Left renal pelvis (tissue), 4 donors: ENCODE measurements at places on chromosomes 3 and 15. TPM values are rescaled to one million over a fixed set of nuclear protein-coding genes. Genes with fewer than 3 reads are reported as not detected.

DNA sequence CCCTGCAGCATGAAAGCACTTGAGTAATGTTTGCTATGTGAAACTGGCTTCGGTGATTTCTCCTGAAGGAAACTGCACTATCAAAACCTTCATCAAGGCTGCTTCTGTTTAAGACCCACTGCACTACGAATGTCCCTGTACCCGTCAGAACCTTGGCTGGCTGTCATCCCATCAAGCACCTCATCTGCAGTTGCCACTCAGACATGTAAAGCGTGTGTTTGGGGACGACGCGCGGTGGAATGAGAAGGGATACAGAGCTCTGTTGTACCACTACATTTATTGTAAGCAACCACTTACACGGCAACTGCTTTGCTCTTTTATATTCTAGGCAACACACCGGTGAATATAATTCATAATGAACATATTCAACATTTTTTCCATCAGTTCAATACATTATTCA lies 147.6 kb downstream of the TIGIT start:
- no peak for DNase-seq

- no peak for DNase-seq
Measured at GRCh38 chr3:156376199-156376598, 178.7 kb downstream of the SSR3 start.

The ULK3 gene
- polyA plus RNA-seq = 30.3 TPM

DNA sequence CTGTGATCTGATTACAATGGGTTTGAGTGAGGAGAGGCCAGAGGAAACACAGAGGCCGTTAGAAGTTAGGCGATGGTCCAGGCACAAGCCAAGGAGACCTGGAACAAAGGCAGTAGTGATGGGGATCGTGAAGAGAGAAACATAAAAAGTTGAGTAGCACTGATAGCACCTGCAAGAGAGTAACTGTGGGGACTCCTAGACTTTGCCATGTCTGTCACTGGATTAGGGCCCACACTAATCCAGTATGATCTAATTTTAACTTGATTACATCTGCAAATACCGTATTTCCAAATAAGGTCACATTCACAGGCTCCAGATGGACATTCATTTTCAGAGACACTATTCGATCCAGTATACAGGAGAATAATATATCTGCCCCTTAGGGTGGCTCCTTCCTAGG lies 144.7 kb downstream of the RAB11A start:
- no peak for DNase-seq

- no peak for DNase-seq
Measured at GRCh38 chr3:52403955-52404354, 40.9 kb downstream of the SEMA3G start.
